Head of caudate nucleus (tissue), 42 donors: ENCODE measurements at places on chromosomes 2 and 18.
A peak's percentile ranks its signal among the peaks of the same experiment; 100 is the strongest.

DNA sequence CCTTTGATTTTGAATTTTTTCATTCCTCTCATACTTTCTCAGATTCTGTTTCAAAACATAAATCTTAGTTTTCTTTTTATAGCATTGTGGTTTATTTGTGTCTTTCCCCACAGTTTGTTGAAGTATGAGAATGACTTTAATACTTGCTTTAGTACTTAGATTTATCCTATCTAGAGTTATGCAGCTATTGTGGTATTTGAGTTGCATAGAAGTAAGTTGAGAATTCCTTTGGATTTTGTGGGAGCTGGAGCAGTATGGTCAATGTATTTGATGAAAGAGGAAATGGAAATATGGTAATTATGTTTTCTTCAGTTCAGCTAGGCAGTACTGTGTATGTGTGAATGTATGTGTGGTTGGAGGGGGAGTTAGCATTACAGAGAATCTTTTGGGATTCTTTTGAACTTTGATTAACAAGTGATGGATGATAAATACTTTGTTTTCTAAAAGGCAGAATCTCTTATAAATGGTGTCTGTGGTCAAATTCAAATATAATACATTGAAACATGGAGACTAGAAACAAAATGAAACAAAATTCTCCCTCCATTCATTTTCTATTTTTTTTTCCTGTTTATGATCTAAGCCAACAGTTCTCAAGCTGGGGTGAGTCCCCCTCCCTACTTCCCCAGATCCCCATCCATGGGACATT is 3.0 kb downstream of the ACVR2A start:
- no peak for DNase-seq

GRCh38 chr2:4732560-4732959 is 959.6 kb upstream of the SOX11 start:
- DNase-seq, result no peak

- no peak for DNase-seq
Measured at GRCh38 chr2:20444101-20444992, 2.5 kb upstream of the RHOB start.

DNA sequence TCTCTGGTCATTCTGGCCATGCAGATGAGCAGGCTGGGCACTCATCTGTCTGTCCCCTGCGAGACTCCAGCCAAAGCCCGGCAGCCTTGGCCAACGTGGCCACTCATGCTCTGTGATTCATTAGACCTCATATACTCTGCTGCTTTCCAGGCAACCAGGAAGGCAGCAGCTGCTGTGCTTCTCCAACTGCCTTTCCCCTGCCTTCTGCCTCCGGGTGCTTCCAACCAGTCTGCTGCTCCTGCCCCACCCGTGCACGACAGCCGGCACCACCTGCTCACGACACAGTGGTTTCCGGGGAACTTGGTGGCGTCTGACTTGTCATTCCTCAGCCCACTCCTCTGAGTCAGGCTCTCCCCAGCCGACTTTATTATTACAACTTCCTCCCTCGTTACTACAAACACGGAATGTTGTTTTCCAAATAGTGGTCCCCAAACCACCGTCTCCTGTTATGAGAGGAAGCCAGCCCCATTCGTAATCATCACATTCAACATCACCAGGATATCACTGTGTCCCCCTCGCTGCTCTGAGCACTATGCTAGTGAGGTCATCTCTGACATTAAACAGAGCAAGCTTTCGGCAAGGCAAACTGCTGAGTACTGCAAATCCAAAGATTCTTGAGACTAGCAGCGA is 392.4 kb downstream of the ALK start:
- DNase-seq, result peak; percentile 78

- no peak for DNase-seq
Measured at GRCh38 chr2:216653931-216654365, 20.7 kb downstream of the IGFBP2 start.

DNA sequence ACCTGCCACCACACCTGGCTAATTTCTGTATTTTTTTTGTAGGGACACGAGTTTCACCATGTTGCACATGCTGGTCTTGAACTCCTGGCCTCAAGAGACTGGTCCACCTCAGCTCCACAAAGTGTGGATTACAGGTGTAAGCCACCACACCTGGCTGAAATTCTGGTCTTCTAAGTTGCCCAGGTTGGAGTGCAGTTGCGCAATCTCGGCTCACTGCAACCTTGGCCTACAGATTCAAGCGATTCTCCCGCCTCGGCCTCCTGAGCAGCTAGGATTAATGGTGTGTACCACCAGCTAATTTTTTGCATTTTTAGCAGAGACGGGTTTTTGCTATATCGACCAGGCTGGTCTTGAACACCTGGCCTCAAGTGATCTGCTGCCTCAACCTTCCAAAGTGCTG is 5.6 kb downstream of the POLR2D start:
- no peak for DNase-seq

DNA sequence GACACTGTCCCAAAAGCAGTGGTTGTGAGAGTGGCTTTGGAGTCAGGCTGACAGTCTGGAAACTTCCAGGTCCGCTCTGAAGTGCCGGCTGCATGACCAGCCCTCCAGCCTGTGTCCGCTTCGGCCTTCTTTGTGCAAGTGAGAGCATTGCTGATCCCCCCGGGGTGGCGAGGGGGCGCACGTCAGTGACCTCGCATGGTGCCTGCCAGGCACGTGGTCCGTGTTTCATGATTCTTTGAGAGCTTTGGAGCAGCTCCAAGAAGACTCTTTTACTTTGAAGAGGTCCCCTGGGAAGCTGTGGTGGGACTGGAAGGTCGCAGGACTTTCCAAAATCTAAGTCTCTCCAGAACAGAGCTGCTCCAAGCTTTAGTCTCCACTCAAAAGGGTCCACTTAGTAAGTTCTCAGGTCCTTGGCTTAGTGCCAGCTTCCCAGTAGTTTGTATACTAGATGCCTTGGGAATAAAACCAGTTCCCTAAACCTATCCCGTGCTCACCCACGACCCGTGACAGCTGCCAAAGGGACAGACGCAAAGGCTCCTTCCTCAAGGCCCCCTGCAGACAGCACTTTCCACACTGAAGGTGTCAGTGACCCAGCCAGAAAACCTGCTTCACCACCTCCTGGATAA is 68.8 kb downstream of the ADI1 start:
- no peak for DNase-seq

GRCh38 chr2:83956991-83957390 is 502.1 kb downstream of the SUCLG1 start:
- DNase-seq, result no peak

- DNase-seq, result no peak
Measured at GRCh38 chr2:239195992-239196391, 204.8 kb downstream of the HDAC4 start.

- no peak for DNase-seq
Measured at GRCh38 chr2:67625178-67625577, 228.0 kb downstream of the ETAA1 start.
